Cardiac muscle cell (in vitro differentiated cells and primary cell): ENCODE measurements at places on chromosomes 2 and 18.

- no peaks in the 10 kb centered on the region for H3K27me3 ChIP-seq
- no peaks in the 10 kb centered on the region for H3K4me1 ChIP-seq
- H3K36me3 ChIP-seq: no peaks in the 10 kb centered on the region
- no peak overlapping the region for H3K4me3 ChIP-seq
- DNase-seq: peak; percentile 65
These were observed 184.7 kb downstream of the SATB2 start for GRCh38 chr2:199273042-199273511.

GRCh38 chr2:16400127-16400623 lies 265.5 kb downstream of the CYRIA start:
- H3K27ac ChIP-seq: peak overlapping the region; percentile 49
- DNase-seq: no peak
- H3K36me3 ChIP-seq: no peaks in the 10 kb centered on the region
- peaks cover 14% of the 10 kb centered on the region for H3K4me1 ChIP-seq

DNA sequence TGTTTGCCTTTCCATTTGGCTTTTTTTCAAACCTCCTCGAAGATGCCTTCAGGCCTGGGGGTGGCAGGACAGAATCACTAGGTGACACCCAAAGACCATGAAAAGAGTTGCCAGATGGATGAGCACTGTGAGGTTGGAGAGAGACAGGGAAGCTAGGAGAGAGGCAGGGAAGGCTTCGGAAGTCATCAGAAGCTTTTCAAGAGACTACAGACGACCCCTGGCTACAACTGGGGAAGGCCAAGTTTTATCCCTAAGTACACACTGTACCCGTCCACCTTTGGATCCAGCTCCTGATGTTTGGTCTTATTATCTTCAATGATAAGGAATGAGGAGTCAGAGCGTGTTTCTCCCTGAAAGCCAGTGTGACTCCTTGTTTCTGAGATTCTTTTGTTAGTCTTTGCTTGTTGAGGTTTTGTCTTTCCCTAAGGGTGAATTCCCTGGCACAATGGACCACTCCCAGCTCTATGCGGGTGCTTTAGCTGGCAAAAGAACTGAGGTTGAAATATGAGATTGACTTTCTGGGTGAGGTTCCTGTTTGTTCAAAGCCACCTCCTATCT lies 33.4 kb upstream of the SLC9A2 start:
- DNase-seq: no peak
- H3K4me3 ChIP-seq: no peak overlapping the region
- no peaks in the 10 kb centered on the region for H3K36me3 ChIP-seq
- no peaks in the 10 kb centered on the region for H3K4me1 ChIP-seq
- H3K27me3 ChIP-seq: no peaks in the 10 kb centered on the region
- no peak overlapping the region for H3K27ac ChIP-seq

DNA sequence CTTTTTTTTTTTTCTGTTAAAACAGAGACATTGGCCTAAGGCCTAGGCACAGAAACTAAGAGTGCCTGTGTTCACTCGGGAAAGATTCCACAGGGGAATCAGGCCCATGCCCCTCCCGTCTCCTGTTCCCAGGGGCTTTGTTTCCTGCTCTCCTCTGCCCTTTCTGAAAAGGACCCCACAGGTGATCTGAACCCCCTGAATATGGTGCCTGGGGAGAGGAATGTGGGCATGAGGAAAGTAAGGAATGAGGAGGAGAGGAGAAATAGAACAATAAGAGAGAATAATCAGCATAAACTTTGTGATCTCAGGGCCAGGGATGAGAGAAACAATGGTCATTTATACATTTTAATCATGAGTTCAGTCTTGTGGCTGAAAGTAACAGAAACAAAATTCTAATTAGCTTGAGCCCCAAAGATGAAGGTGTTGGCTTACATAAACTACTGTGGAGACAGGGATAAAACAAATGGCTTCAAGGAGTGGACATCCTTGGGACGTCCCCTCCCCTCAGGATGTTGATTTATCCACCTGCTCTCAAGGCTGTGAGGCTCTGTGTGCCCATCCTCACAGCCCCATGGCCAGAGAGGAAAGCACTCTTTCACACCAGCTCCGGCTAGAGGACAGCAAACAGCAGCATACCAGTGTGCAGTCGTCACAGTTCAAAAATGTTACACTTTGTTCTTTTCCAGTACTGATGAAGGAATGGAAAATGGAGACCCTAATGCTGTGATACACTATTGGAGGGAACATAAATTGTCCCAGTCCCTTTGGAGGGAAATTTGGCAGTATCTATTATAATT lies 46.4 kb upstream of the MRPL33 start:
- no peak overlapping the region for H3K4me3 ChIP-seq
- H3K27me3 ChIP-seq: no peaks in the 10 kb centered on the region
- no peaks in the 10 kb centered on the region for H3K36me3 ChIP-seq
- DNase-seq: no peak
- H3K27ac ChIP-seq: no peak overlapping the region

DNA sequence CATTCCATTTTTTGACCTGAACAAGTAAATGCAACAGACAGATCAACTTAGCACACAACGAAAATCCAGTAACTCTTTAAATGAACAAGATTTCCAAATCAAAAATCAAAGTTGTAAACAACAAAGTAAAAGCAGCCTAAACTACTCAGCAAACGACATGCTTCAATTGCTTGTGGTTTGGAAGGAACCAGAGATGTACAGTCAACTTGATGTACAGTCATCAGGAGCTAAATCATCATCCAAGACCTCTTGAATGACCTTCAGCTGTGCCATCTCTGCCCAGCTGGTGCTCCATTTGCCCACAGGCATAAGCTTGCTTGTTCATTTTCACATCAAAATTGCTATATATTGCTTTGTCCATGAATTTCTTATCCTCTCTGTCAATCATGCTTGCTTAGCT lies 109.8 kb downstream of the UPP2 start:
- H3K4me3 ChIP-seq: no peak overlapping the region
- H3K4me1 ChIP-seq: no peaks in the 10 kb centered on the region
- no peaks in the 10 kb centered on the region for H3K36me3 ChIP-seq
- H3K27ac ChIP-seq: no peak overlapping the region
- no peak for DNase-seq
- no peaks in the 10 kb centered on the region for H3K27me3 ChIP-seq

DNA sequence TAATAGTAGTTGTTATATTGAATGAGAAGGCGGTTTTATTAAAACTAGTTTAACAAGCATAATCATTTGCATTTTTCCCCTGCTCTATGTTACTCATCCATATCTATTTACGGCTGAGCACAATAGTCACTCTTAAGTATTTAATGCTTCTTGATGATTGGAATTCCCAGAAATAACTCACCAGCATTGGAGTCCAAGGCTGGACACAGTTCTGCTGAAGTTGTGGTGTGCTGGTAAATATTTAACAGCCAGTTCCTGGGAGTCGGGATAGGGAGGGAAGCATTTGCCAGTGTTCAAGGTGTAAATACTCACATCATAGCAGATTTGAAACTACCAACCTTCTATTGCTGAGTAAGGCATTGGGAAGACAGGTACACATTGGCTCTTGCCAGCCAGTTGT lies 315.1 kb downstream of the MTX2 start:
- DNase-seq: no peak
- H3K27ac ChIP-seq: no peak overlapping the region
- H3K4me1 ChIP-seq: peaks cover 22% of the 10 kb centered on the region
- H3K4me3 ChIP-seq: no peak overlapping the region
- H3K27me3 ChIP-seq: no peaks in the 10 kb centered on the region
- no peaks in the 10 kb centered on the region for H3K36me3 ChIP-seq

GRCh38 chr2:88811233-88811632 lies 119.8 kb downstream of the RPIA start:
- no peak overlapping the region for H3K4me3 ChIP-seq
- no peaks in the 10 kb centered on the region for H3K36me3 ChIP-seq
- no peaks in the 10 kb centered on the region for H3K4me1 ChIP-seq
